ENCODE measurements at places on chromosomes 12 and 14.

GRCh38 chr12:124216966-124217365 lies 77.9 kb upstream of the RFLNA start:
- no peak for DNase-seq

DNA sequence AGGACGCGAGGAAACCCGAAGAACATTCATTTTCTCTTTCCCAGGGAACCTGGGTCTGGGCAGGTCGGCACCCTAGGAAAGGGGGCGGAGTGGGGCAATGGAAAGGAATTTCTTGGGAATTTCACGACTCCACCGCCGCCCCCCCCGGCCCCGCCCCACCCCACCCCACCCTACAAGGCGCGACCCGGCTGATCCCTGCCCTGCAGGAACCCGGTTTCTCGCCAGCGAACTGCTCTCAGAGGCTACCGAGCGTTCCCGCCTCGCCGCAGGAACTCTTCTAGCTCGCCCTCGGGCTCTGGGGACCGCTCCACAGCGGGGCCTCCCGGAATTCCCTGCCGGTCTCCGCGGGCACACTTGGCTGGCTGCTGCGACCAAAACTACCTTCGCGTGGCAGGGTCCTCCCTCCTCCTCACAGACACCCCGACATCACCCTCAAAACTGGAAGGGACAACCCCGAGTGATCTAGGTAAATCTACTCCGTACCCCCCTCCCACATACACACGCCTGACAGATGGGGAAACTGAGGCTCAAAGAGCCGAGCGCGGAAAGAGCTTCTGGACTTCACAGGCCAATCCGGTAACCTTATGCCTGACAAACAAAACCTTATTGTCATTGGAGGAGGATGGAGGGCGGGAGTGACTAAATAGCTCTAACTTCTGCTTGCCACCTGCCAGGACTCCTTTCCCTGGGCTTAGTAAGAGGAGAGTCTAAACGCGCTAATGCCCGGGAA lies 785 bp upstream of the ACTN1 start:
- peak; percentile 86 for DNase-seq

DNA sequence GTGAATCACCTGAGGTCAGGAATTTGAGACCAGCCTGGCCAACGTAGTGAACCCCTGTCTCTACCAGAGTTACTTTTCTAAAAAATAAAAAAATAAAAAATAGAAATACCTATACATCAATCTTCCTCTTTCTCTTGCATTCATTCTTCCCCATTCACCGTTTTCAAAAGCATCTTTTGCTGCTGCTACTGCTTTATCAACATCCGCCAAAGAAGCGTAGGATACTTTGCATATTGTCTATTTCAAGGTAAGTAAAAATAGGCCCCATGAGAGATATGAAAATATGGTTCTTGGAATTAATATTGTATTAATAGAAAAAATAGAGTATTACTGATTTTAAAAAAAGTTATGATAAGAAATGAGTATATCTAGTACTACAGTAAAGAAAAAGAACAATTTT lies 32.3 kb downstream of the ALDH1L2 start:
- no peak for DNase-seq

DNA sequence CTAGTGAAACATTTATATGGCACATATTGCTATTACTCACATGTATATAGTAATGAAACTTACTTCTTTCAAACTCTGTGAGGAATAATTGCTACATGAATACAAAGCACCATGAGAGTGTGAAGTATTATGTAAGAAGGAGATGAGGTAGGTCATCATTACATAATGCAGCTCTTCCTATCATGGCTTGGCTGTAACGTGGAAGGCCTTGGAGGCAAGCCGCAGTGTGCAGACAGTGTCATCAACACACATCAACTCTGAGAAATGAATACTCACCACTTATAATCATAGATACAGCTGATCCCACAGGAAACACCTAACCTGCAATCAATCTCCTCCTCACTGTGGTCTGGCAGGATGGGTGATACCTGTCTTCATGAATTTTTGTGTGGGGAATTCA lies 49.9 kb upstream of the CCDC91 start:
- DNase-seq: no peak

- no peak for DNase-seq
Observed at GRCh38 chr12:57853864-57854556, 7.5 kb upstream of the CTDSP2 start.

DNA sequence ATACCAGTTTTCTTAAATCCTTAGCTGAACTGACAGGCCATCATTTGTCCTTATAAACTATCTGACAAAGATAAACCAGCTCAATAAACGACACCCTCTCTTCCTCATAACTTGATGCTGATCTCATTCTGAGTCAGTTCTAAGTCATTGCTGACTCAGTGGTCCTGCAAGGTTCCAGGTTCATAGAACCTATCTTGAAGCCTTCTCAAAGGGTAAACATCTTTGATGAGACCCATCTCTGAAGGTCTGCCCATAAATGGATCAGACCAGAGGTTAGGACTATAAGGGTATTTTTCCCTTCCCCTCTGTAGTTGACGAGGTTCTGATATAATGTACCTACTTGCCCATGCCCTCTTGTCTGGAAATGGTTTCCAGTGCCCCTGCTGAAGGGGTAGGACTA lies 11.9 kb downstream of the NAA25 start:
- no peak for DNase-seq

GRCh38 chr12:32897687-32898573 lies 1.4 kb upstream of the PKP2 start:
- DNase-seq: no peak

DNA sequence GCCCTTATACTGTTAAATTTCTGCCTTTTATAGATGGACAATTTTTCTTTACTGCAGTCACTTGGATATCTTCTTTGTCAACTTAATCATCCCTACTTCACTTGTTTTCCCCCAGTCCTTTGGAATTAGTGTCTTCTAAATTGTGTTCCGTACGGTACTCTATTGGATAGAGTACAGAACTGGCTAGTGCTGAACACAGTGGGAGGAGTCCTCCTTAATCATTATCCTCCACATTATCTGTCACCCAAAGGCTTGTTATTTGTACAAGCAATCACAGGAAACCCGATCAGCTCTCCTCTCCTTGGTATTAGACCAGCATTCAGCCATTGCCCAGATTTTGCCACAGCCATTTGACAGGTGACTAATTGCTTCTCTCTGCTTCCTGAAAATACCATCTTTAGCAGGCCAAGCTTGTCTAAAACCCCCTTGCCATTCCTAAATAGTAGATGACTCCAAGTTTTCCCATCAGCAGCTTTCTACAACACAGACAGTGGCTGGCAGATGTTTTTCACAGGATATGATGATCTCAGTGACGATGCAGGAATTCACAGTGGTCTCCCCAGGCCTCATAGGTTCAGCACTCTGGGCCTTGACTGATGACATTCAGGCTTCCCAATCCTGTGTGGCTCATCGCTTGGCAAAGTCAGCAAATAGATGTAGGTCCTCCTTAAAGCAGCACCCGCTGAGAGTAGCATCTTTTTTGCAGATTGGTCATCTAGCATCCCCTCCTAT lies 216.0 kb upstream of the RGS6 start:
- no peak for DNase-seq

Measured in ascending aorta (tissue), 2 donors.